ENCODE measurements at places on chromosomes 7 and 10.

DNA sequence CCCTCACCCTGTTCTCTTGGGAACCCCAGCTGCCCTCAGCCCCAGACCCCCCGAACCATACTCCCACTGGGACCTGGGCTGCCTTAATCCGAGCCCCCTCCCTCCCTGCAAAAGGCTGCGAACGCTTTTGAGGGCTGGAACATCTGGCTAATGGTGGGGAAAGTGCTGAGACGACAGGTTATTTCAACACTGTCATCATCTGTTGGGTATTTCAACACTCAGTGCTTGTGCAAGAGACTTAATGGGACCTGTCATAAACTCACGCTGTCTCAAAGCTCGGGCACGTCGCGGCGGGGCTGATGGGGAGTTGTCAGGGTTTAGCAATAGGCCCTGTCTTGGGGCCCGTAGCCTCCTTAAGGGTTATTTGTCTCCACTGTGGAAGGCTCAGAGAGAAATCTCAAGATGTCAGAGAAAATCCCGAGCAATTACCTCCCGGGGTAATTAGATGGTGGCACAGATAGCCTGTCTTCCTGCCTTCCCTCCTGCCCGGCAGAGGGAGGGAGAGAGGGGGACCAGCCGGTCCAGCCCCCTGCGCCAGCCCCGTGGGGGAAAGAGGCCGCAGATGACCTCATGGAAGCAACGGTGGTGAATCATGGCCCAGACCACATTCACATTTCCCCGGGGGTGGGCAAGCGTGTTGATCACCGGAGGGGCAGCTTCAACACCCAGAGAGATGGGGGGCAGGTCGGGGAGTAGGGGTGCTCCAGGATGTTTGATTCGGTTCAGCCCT is 88.7 kb upstream of the MYL10 start:
- DNase-seq = peak; percentile 93

DNA sequence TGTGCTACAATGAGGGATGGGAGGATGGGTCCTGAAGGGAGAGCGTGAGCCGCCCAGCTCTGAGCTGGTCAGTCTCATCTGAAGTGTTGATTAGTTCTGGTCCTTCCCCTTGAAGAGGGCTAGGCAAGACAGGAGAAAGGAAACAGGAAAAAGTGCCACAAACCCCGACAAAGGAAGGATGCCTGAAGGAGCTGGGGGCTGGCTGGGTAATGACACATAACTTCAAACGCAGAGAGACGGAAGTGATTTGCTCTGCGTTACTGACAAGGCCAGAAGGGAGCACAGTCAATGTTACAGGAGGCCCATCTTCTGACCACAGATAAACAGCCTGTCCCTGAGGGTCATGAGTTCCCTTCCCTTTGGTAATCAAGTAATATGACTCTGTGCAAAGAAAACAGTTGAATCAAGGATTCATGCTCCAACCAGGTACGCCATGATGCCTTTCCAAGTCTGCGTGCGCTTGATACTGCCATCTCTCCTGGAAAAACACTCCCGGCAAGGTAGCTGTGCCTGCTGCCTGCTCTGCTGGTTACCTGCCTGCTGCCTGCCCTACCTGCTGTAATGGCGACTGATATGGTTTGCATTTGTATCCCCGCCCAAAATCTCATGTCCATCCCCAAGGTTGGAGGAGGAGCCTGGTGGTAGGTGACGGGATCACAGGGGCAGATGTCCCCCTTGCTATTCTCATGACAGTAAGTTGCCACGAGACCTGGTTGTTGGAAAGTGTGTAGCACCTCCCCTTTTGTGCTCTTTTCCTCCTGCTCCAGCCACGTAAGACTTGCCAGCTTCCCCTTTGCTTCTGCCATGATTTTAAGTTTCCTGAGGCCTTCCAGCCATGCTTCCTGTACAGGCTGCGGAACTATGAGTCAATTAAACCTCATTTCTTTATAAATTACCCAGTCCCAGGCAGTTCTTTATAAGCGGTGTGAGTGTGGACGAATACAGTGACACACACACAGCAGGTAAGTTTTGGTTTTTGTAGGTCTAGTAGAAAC is 57.9 kb downstream of the GRB10 start:
- DNase-seq = no peak

DNA sequence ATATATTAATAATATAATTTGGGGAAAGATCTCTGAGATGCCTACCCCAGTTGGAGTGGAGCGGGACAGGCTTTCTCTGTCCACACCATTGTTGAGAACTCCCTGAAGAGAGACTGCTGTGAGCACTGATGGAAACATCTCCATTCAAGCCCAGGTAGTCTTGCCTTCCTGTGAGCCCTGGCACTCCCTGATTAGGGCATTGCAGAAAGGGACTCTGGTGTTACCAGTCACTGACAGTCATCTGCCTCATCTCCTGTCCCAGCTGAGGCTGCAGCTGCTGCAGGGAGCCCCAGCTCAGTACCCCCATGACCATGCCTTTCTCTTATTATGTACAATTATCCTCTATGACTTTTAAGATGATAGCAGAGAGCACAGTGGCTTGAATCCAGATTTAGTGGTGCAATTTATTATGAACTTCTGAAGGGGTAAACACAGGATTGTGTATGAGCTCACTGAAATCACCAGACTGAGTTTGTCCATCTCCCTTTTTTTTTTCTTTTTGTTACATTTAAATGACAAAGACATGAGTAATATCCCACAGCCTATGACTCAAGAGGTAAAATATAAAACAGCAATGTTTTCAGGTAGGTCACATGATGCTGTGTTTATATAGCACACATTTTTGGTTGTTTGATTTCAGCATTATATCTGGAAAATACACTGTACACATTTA is 236.9 kb downstream of the SLC25A13 start:
- peak; percentile 32 for DNase-seq

- peak; percentile 87 for DNase-seq
Observed at GRCh38 chr10:104109908-104110662, 11.9 kb upstream of the SFR1 start.

- DNase-seq = no peak
Observed at GRCh38 chr10:7102084-7102483, 308.8 kb downstream of the SFMBT2 start.

GRCh38 chr7:143012409-143012808 is 14.5 kb downstream of the OR9A2 start:
- no peak for DNase-seq

GRCh38 chr7:55075464-55076021 is 56.7 kb downstream of the EGFR start:
- DNase-seq = no peak

Measured in RPMI7951 (cell line).